ENCODE measurements at places on chromosomes 13 and 19. TPM values are rescaled to one million over a fixed set of nuclear protein-coding genes. Genes with fewer than 3 reads are reported as not detected.

The CGB2 gene
- not detected for total RNA-seq

DNA sequence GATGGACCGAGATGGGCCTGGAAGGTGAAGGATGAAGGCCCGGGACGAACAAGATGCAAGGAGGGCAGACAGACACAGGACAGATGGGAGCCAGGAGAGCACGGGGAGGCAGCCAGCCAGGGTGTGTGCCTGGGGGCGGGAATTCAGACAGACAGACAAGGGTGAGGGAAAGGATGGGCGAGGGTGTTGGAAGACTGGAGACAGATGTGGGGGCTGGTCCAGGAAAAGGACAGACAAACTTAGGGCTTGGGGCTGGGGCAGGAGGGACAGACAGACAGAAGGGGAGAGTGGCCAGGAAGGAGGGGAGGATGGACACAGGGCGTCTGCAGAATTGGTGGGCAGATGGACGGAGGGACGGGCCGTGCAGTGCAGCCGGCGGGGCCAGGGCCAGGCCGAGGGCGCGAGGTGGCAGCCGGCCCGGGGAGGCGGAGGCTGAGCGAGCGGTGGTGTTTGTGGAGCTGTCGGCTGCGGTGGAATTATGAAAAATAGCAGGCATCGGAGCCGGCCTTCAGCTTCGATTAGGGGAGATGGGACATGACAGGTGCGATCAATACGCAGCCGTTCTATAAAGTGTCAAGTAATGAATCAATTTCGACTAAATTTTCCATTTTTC, 4.6 kb upstream of the ERFL start:
- no peak for DNase-seq

The MATK gene
- 2.8 TPM for total RNA-seq

The PLPPR3 gene
- total RNA-seq, result not detected

GRCh38 chr19:3555653-3556422, 1.5 kb downstream of the MFSD12 start:
- no peak for DNase-seq

DNA sequence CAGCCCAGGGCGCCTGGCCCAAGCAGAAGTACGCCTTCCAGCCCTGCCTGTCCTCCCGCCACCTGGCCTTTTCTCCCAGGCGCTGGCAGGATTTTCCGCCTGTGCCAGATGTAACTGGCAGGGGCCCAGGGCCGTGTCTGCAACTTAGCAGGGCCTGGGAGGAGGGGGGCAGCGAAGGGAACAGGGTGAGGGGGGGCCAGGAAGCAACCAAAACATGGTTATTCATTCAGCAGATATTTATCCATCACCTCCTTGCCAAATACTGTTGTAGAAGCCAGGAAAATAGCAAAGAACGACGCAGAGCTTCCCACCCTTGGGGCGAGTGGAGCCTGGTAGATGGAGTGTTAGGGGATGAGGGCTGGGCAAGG, 5.6 kb downstream of the TLE6 start:
- DNase-seq, result peak; percentile 96

DNA sequence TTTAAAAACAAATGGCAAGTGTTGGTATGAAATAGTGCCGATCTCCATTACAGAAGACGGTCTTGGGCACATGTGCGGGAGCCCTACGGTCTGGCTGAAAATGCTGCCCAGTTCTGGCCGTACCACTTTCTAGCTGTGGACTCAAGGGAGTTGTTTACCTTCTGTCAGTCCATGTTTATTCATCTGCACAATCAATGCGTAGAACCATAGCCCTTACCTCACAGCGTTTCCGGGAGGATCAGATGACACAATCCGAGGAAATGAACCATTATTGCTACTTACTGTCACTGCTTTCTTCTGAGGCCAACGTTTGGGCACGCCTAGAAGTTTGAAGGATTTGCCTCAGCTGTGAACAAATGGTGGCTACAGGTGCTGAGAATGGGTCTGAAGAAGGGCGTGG, 31.2 kb downstream of the GADD45B start:
- DNase-seq, result no peak

The P2RY11 gene
- total RNA-seq, result 6.3 TPM

DNA sequence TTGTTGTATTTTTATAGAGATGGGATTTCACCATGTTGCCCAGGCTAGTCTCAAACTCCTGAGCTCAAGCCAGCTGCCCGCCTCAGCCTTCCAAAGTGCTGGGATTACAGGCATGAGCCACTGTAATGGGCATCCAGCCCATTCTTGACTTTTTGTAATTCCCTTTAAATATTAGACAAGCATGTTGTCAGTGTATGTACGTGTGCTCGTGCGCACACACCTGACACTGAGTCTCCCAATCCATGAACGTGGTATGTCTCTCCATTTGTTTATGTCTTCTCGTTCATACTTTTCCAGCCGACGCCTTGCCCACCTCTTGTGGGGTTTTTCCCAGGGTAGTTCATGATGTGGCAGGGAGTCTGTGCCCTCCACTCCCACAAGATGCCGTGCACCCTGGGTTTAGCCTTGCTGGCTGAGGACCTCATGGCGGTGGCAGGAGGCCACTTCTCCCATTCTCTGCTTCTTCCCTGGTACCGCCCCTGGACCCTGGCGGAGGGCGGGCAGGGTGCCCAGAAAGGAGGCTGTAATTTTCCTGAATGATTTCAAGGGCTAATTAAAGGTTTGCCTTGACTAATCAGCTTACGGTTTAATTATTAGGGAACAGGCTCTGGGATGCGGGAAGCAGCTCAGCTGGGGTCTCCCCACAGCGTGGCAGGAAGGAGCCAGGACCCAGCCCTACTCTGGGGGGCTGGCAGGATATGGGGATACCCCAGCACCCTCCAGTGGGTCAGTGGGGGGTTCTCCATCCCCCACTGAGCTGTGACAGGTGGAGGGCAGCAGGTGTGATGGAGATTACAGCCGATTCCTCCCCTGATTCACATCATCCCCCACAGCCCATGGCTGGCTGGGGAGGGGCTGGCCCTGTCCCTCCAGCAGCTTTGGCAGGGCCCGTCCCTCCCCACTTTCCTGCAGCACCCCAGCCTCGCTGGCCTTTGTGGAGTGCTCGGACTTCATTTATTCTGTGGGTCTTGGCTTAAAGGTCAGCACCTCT, 12.9 kb downstream of the PAK4 start:
- no peak for DNase-seq
